Right ventricle myocardium superior (tissue), 1 donor: ENCODE measurements at places on chromosomes 1 and 21. TPM values are rescaled to one million over a fixed set of nuclear protein-coding genes. Genes with fewer than 3 reads are reported as not detected.

- DNase-seq, result peak; percentile 70
These were observed 36.4 kb upstream of the HHAT start for GRCh38 chr1:210292231-210292871.

GRCh38 chr21:15210235-15210678 is 145.5 kb upstream of the NRIP1 start:
- peak; percentile 87 for DNase-seq

AQP10 gene
- 0.08 TPM for total RNA-seq

GRCh38 chr1:225879521-225880221 is 2.5 kb downstream of the TMEM63A start:
- peak; percentile 20 for DNase-seq

DNA sequence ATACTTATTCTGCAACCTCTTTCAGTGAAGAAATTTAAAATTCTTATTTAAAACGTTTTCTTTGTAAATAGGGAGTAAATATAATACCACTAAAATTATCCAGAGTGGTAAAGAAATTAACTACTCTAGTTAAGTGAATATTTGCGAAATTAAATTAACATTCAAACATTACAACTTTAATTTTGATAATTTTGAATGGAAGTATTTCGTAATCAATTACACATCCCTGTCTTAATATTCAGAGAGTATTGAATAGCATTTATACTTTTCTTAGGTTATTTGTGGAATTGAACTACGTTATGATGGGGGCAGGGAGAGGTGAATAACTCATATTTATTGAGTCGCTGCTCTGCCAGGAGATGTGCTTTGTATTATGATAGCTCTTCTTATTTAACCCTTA is 96.3 kb upstream of the KIF26B start:
- DNase-seq, result no peak

GRCh38 chr1:77594366-77595112 is 87.9 kb downstream of the ZZZ3 start:
- DNase-seq, result no peak

PDE9A gene
- total RNA-seq, result 3.3 TPM

TMEM52 gene
- total RNA-seq, result 2.1 TPM

DNA sequence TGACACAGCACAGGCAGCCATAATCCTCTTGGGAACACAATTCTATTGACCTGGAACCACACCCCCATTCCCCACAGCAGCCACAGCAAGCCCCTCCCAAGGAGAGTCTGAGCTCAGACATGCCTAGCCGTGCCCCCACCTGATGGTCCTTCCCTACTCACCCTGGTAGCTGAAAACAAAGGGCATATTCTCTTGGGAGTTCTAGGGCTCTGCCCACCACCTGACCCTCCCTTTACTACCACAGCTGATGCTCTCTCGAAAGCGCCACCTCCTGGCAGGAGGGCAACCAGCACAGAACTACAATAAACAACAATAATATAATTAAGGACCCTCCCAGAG is 184.8 kb upstream of the COA6 start:
- no peak for DNase-seq

NCAM2 gene
- 4.3 TPM for total RNA-seq

DNA sequence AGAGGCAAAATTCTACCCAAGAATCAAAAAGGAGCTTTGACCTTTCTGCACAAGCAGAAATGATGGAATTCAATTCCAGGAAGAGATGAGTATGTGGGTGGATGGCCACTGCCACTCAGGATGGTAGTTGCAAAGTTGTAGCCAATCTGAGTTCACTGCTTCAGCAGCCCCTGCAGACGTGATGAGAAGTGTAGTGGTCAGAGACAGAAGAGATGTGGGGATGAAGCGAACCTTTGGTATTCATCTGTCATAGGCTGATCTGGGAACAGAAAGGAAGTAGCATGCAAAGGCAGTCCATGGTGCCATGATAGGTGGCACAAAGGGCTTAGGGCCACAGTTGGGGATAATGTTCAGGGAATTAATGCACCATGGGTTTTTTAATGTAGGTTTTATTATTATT is 81.1 kb upstream of the PGBD5 start:
- no peak for DNase-seq

DNA sequence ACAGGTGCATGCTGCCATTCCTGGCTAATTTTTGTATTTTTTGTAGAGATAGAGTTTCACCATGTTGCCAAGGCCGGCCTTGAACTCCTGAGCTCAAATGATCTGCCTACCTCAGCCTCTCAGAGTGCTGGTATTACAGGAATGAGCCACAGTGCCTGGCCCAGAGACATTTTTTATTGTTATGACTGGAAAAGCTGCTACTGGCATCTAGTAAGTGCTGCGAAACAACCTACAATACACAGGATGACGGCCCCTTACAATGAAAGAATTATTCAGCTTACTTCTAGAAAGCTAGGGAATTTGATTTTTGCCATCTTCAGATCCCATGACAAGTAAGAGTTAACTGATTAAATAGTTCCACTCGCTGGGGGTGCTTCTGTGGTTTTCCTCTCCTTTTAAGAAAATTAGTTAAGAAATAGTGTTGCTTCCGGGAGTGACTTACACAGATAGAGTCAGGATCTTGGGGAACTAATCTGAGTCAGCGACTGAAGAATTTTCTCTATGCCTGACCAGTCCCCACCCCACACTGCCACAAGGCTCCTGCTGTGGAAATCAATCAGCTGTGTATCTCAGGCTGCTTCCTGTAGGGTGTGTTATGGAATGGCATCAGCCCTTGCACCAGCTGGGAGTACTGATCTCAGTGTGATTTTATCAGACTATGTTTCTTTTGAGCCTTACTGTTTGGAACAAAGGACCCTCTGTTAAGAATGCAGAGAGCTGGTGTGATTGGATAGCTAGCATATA is 93.0 kb upstream of the BMP8A start:
- peak; percentile 50 for DNase-seq

GRCh38 chr1:115814685-115815398 is 26.1 kb downstream of the NHLH2 start:
- no peak for DNase-seq

HHAT gene
- 1.5 TPM for total RNA-seq

GRCh38 chr1:6612641-6613360 is 730 bp upstream of the PHF13 start:
- peak; percentile 67 for DNase-seq

DNA sequence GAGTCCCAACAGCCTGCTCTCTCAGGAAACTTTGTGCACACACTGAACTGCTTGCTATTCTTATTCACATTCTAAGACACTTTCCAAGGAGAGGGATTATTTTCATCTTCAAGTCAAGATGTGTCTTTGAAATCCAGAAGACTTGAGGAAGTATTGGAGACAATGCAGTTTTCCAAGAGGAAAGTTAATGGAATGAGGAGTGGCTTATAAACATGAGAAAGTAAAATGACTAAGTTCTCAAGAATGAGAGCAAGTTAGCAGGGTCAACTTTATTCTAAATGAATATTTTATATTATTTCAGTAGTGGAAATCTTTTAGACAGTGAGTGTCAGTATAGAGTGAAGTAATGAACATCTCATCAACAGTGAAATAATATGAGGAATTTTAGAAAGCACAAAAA is 1239.3 kb downstream of the MRPL39 start:
- no peak for DNase-seq

TMEM200B gene
- 2.3 TPM for total RNA-seq

- DNase-seq, result peak; percentile 77
These were observed 16.4 kb downstream of the ARHGEF2 start for GRCh38 chr1:155961937-155962336.

DNA sequence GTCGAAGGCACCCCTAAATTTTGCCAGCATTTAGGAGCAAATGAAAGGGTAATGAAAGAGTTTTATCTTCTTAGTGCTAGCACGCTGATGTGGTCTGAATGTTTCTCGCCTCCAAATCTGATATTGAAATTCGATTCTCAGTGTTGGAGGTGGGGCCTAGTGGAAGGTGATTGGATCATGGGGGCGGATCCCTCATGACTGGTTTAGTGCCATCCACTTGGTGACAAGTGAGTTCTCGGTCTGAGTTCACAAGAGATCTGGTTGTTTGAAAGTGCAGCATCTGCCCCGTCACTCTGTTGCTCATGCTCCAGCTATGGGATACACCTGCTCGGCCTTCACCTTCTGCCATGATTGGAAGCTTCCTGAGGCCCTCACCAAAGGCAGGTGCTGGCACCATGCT is 75.1 kb upstream of the ZBTB40 start:
- no peak for DNase-seq

DNA sequence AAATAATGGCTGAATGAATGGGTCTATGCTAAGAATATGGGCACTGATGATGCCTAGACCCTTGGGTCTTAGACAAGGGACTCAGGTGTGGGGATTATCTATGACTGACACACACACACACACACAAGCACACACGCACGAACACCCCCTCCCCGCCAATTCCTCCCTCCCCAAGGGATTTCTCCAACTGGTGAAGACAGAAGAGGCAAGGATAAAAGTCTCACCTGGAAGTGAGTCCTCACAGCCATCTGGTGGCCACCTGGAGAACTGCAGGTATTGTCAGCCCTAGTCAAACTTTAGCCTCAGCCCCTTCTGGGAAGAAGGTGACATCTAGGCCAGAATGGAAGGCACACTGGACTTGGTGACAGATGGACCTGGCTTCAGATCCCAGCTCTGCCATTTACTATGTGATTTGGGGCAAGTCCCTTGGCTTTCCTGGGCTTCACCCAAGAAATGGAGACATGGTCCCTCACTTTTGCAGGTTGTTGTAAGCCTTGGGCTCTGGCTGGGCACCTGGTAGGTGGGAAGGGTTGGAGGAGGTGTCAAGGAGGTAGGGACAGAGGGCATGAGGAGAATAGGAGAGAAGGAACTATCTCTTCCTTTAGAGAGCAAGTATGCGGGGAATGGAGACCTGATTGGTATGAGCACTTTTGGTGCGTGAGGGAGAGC is 4.0 kb upstream of the GPR3 start:
- DNase-seq, result peak; percentile 79
